ENCODE measurements at places on chromosomes 7 and 10.

DNA sequence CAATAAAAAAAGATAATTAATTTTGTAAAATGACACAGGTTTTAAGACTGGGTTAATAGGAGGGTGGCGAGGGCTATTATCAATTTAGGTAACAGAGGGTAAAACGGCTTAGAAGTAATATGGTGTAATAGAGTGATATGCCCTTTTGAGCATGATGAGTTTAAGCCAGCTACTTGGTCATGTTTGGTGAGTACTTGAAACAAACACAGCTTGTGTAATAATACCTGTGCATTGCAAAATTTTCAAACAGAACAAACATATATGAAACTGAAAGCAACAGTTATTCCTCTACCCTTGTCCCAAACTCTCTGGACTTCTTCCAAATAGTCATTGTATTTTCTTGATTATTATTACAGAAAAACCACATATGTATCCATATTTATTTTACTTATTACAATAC is 241.7 kb downstream of the MAGI2 start:
- DNase-seq, result no peak

DNA sequence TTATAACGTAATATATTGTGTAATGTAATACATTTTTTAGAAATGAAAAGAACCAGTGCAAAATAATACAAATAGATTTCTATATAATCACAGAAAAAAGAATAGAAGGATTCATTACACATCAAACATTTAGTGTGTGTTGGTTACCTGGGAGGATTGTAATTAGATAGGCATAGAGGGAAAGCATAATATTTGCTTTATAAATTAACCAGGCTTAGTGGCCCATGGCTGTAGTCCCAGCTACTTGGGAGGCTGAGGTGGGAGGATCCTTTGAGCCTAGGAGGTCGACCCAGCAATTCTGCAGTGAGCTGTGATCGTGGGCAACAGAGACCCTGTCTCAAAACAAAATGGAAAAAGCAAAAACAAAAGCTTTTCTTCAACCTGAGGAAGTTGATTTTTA is 5.0 kb upstream of the CNOT4 start:
- DNase-seq, result no peak

GRCh38 chr7:80870813-80871212 is 48.0 kb downstream of the SEMA3C start:
- no peak for DNase-seq

DNA sequence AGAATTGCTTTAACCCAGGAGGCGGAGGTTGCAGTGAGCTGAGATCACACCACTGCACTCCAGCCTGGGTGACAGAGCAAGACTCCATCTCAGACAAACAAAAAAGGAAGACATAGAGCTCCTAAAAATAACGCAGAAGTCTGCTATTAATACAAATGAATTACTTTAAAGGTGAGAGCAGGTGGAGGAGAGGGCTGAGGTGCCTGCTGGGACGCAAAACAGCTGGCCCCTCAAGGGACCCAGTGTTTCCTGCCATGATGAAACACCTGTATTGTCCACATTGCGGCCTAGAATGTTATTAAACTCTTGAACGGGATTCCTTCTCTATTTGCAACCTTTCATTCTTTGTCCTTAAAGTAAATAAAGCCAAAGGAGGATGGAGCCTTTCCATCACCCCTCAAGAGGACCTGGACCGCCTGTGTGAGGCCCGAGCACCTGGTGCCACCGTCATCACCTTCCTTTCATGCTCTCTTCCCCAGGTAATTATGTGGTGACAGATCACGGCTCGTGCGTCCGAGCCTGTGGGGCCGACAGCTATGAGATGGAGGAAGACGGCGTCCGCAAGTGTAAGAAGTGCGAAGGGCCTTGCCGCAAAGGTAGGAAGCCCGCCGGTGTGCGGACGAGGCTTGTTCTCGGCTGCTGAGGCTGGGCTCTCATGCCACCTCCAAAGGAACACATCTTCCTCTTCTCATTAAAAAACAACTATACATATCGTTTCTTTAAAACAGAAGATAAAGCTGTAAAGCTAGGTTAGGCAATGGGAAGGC is 136.7 kb downstream of the EGFR start:
- no peak for DNase-seq

- no peak for DNase-seq
Measured at GRCh38 chr7:27199849-27200760, at the start of gene HOXA13. TSS of gene HOXA13 (minus strand) at chr7:27200091. CDS start at chr7:27200077, 14 bp downstream.

GRCh38 chr10:21146436-21146789 is 249.3 kb upstream of the NEBL start:
- DNase-seq, result no peak

- no peak for DNase-seq
Measured at GRCh38 chr7:6554848-6555247, 3.6 kb upstream of the GRID2IP start.

DNA sequence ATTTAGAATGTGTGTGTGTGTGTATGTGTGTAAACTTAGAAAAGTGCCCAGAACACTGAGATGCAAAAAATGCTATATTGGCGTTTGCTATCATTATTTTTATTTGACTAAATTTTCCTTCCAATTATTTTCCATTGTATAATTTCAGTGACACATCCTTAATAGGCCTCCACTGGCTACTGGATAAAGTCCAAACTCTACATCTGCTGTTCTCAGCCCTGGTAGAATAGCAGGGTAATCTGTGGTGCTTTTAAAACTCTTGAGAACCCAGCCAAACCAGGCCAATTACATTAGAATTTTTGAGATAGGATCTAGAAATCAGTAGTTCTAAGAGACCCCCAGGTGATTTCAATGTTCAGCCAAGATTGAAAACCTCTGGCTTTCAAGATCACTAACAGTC is 66.4 kb downstream of the ZNF503 start:
- DNase-seq, result no peak

DNA sequence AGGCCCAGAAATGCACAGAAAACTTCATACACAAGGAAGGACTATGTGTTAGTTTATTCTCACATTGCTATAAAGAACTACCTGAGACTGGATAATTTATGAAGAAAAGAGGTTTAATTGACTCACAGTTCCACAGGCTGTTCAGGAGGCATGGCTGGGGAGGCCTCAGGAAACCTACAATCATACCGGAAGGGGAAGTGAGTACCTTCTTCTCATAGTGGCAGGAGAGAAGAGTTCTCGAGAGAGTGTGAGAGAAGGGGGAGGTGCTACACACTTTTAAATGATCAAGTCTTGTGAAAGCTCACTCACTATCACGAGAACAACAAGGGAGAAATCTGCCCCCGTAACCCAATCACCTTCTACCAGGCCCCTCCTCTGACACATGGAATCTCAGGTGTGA is 16.8 kb upstream of the RAMP3 start:
- no peak for DNase-seq

Measured in activated T-cell treated with anti-CD3 and anti-CD28 coated beads, Interleukin-2, amount 50 U/mL, for 4 hours (primary cell).